ENCODE measurements at places on chromosomes 1 and 21.

DNA sequence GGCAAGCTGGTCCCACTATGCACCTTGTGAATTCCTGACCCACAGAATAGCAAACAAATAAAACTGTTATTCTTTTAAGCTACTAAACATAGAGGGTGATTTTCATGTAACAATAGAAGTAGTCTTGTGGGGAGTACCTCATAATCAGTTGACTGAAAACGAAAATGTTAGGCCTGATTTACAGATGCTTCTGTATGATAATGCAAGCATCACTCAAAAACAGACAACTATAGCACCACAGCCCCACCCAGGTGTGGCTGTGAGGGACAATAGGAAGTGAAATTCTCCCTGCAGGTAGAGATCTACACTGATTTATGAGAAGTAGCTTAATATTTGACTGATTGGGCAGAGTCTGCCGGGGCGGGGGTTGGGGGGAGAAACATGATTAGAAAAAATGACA is 26.5 kb upstream of the KRTAP19-8 start:
- H3K4me1 ChIP-seq = peaks cover 8% of the 10 kb centered on the region
- no peak overlapping the region for H3K4me3 ChIP-seq
- no peak for DNase-seq
- H3K27ac ChIP-seq = no peak overlapping the region
- H3K27me3 ChIP-seq = peaks cover 41% of the 10 kb centered on the region
- no peaks in the 10 kb centered on the region for H3K36me3 ChIP-seq

- H3K27ac ChIP-seq = no peak overlapping the region
- no peaks in the 10 kb centered on the region for H3K4me1 ChIP-seq
- H3K27me3 ChIP-seq = peaks cover 7% of the 10 kb centered on the region
- no peak for DNase-seq
Observed at GRCh38 chr1:16111771-16112595, 38.5 kb upstream of the FAM131C start.

GRCh38 chr1:238176441-238176840 is 285.7 kb upstream of the ZP4 start:
- H3K36me3 ChIP-seq = no peaks in the 10 kb centered on the region
- H3K27me3 ChIP-seq = no peaks in the 10 kb centered on the region
- no peaks in the 10 kb centered on the region for H3K4me1 ChIP-seq
- no peak for DNase-seq
- H3K27ac ChIP-seq = no peak overlapping the region

- no peaks in the 10 kb centered on the region for H3K36me3 ChIP-seq
- H3K4me1 ChIP-seq = no peaks in the 10 kb centered on the region
- no peak for DNase-seq
- no peak overlapping the region for H3K27ac ChIP-seq
- H3K4me3 ChIP-seq = no peak overlapping the region
Observed at GRCh38 chr21:17371450-17371849, 141.4 kb upstream of the CXADR start.

DNA sequence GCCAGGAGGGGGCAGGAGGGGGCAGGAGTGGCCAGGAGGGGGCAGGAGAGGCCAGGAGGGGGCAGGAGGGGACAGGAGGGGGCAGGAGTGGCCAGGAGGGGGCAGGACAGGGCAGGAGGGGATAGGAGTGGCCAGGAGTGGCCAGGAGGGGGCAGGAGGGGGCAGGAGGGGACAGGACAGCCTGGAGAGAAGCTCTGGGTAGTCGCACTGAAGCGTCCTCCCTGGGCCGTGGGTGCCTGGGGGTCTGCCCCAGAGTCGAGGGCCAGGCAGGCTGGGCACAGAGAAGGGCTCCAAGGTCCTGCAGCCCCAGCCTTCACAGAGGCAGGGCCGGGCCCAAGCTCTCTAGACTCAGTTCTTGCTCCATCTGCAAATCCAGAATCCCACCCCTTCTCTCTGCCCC is 22.9 kb downstream of the MEGF6 start:
- no peaks in the 10 kb centered on the region for H3K36me3 ChIP-seq
- no peak overlapping the region for H3K27ac ChIP-seq
- H3K4me3 ChIP-seq = no peak overlapping the region
- H3K4me1 ChIP-seq = no peaks in the 10 kb centered on the region
- H3K27me3 ChIP-seq = no peaks in the 10 kb centered on the region
